ENCODE measurements at places on chromosomes 12 and 14.

DNA sequence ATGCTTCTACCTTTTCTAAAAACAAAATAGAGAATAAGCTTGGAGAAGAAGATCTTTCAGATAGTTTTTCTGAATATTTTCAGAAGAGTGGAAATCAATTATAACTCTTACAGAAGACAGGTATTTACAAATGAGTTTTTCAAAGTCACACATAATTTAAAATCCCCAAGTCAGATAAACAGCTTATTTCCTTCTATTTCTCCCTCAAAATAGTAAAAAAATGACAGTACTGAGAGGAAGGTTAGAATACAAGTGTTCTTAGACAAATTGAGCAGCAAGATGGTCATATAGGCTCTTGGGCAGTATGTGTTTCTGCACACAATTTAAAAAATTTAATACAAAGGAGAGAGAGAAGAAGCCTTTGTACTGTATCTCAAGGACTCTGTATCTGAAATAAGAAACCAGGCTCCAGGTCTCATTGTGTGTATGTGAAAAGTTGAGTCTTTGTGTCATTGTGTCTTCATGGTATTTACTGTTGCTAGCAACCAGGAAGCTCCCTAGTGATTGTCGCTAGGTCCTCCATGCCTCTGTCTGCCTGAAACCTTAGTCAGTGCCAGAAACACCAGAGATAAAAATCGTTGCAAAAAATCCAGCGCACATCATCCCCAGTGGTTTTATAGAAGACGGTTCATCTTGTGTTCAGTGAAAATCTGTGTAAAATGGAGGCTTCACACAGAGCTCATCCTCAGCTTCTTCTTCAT, 12.9 kb upstream of the TUBA1A start:
- peak overlapping the region; percentile 55 for H3K4me3 ChIP-seq
- peak overlapping the region; percentile 86 for H3K27ac ChIP-seq
- no peaks in the 10 kb centered on the region for H3K36me3 ChIP-seq
- H3K27me3 ChIP-seq = no peaks in the 10 kb centered on the region
- H3K4me1 ChIP-seq = peaks cover 19% of the 10 kb centered on the region

DNA sequence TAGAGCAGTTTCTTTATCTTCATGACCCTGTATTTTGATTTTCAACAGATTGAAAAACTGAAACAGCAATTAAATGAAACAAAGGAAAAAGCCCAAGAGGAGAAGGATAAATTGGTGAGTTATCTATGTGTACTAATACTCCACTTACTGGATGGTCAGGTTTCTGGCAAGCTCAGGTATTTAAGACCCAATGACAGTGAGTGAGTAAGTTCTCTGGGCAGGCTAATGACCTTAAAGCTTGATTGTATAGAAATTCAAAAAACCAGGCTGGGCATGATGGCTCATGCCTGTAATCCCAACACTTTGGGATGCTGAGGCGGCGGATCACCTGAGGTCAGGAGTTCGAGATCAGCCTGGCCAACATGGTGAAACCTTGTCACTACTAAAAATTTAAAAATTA, 10.0 kb downstream of the BBOF1 start:
- no peak overlapping the region for H3K4me3 ChIP-seq
- H3K36me3 ChIP-seq = no peaks in the 10 kb centered on the region
- H3K4me1 ChIP-seq = no peaks in the 10 kb centered on the region
- no peak for DNase-seq
- H3K27ac ChIP-seq = no peak overlapping the region

- no peak overlapping the region for H3K4me3 ChIP-seq
- no peaks in the 10 kb centered on the region for H3K36me3 ChIP-seq
- H3K27ac ChIP-seq = no peak overlapping the region
Observed at GRCh38 chr14:99875836-99876235, 82.6 kb downstream of the EML1 start.

DNA sequence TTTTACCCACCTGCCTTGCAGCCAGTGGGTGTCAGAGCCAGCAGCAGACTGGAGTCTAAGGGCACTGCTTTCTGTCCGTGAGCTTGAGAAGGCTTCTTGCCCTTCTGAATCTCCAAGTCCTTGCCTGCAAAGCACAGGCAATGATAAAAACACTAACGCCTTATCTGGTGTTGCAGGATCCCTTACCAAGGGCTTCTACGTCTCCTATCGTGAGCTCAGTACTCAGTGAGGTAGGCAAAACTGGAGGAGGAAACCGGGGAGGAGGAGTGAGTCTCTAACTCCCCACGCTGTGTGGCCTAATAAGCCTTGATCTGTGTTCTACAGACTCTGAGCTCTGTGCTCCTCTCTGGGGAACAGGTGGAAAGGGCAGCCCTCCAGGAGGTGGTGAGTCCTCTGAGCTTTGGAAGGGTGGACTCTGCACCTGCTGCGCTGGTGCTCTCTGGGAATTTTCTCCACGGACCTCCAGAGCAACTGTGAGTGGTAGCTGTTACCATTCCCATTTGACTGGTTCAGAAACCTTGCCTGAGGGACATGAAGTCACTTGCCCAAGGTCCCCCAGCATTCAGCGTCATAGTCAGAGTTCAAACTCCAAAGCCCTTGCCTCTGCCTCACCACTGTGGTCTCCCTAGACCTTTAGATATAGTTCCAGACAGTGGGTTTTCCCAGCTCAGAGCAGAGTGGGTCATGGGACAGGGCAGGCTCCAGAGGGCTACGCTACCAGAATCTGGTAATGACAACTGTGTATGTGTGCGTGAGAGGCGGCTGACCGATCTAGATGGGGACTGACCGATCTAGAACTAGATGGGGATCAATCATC, 7.0 kb upstream of the MARK3 start:
- DNase-seq = no peak
- H3K4me3 ChIP-seq = no peak overlapping the region
- no peaks in the 10 kb centered on the region for H3K36me3 ChIP-seq

- no peak overlapping the region for H3K27ac ChIP-seq
- DNase-seq = no peak
- H3K4me1 ChIP-seq = peaks cover 8% of the 10 kb centered on the region
- H3K4me3 ChIP-seq = no peak overlapping the region
- H3K36me3 ChIP-seq = no peaks in the 10 kb centered on the region
Observed at GRCh38 chr12:121061831-121062230, 22.8 kb upstream of the OASL start.

DNA sequence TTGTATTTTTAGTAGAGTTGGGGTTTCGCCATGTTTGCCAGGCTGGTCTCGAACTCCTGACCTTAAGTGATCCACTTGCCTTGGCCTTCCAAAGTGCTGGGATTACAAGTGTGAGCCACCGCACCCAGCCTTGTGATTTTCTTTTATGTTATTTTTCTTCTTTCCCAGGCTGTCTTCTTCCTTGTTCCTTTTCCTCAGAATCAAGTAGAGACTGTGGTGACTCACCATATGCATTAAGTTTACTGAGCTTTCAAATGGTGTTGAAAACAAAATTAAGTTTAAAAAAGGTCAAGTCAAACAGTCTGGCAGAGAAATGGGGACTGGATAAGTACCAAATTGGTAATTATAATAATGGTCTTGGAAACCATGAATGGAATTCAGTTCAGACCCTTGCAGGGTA, 5.7 kb downstream of the ARPC3 start:
- H3K4me1 ChIP-seq = peaks cover 21% of the 10 kb centered on the region
- no peak overlapping the region for H3K27ac ChIP-seq
- DNase-seq = no peak
- no peaks in the 10 kb centered on the region for H3K27me3 ChIP-seq
- H3K36me3 ChIP-seq = peaks cover 30% of the 10 kb centered on the region

GRCh38 chr12:9132008-9132535, 16.4 kb upstream of the A2M start:
- H3K27me3 ChIP-seq = no peaks in the 10 kb centered on the region
- DNase-seq = no peak
- H3K36me3 ChIP-seq = no peaks in the 10 kb centered on the region
- H3K4me1 ChIP-seq = no peaks in the 10 kb centered on the region

GRCh38 chr14:103867020-103867419, 19.6 kb upstream of the PPP1R13B start:
- H3K4me3 ChIP-seq = no peak overlapping the region
- no peaks in the 10 kb centered on the region for H3K27me3 ChIP-seq
- DNase-seq = no peak
- peaks cover 16% of the 10 kb centered on the region for H3K4me1 ChIP-seq

DNA sequence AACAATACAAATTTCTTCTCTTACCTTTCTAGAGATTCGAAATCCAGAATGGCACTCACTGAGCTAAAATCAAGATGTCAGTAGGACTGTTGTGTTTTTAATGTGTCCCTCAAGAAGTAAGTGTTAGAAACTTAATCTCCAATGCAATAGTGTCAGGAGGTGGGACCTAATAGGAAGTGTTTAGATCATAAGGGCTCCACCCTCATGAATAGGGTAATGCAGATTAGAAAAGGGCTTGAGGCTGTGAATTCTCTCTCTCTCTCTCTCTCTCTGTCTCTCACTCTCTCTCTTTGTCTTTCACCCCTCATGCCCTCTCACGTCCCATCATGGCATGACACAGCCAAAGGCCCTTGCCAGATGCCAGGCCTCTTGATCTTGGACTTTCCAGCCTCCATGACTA, 15.6 kb upstream of the SRGAP1 start:
- no peak overlapping the region for H3K27ac ChIP-seq
- H3K4me1 ChIP-seq = no peaks in the 10 kb centered on the region
- no peaks in the 10 kb centered on the region for H3K36me3 ChIP-seq
- H3K4me3 ChIP-seq = no peak overlapping the region
- no peak for DNase-seq

GRCh38 chr12:41188058-41188840, at the start of gene PDZRN4:
PDZRN4 (plus strand) TSS chr12:41188320.
- no peak for DNase-seq
- peak within 1 kb of the TSS; percentile 82 for H3K4me3 ChIP-seq
- peak within 1 kb of the TSS; percentile 91 for H3K27ac ChIP-seq
- no peaks in the 10 kb centered on the region for H3K27me3 ChIP-seq
- no peaks in the 10 kb centered on the region for H3K36me3 ChIP-seq

- H3K4me3 ChIP-seq = no peak overlapping the region
- H3K27me3 ChIP-seq = no peaks in the 10 kb centered on the region
- H3K4me1 ChIP-seq = no peaks in the 10 kb centered on the region
- H3K27ac ChIP-seq = no peak overlapping the region
Observed at GRCh38 chr12:94535510-94535921, 75.8 kb upstream of the CEP83 start.

DNA sequence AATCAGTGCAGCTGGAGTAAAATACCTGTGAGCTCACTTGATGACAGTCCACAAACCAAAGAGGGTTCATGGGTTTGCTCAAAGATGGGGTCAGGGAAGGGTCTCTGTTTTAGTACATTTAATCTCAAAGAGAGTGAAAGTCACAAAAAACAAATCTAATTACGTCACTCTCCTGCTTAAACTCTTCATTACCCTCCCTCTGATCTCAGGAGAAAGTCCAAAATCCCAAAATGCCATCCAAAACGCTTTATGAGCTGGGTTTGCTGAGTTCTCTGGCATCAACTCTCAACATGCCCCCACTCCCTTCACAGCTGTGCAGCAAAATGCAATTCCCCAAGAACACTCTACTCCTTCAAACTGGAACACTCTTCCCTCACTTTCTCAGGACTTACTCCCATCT, 40.4 kb upstream of the LGR5 start:
- H3K27me3 ChIP-seq = no peaks in the 10 kb centered on the region
- no peaks in the 10 kb centered on the region for H3K4me1 ChIP-seq
- no peak overlapping the region for H3K4me3 ChIP-seq

DNA sequence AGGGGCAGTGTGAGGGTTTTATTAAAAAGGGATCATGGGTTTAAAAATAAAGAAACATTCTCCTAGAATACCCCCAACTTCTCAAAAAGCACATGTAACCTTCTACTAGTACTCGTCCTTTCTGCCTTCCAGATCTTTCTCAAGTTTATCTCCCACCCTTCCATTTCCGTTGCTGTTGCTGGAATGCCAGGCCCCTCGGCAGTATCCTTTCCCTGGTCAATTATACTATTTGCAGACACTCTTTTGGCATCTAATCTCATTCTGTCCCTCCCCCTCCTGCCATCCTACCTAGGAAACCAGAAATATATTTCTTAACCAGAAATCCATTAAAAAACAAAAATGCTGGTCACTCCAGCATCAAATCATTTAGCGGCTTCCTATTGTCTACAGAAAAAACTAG, 198.2 kb upstream of the ATP2B1 start:
- H3K4me1 ChIP-seq = no peaks in the 10 kb centered on the region
- no peak overlapping the region for H3K4me3 ChIP-seq
- no peaks in the 10 kb centered on the region for H3K27me3 ChIP-seq
- no peak overlapping the region for H3K27ac ChIP-seq
- DNase-seq = no peak
- H3K36me3 ChIP-seq = no peaks in the 10 kb centered on the region

- no peak overlapping the region for H3K4me3 ChIP-seq
- no peak overlapping the region for H3K27ac ChIP-seq
- H3K27me3 ChIP-seq = no peaks in the 10 kb centered on the region
- H3K36me3 ChIP-seq = no peaks in the 10 kb centered on the region
Observed at GRCh38 chr14:65356327-65356836, 56.1 kb upstream of the FUT8 start.

DNA sequence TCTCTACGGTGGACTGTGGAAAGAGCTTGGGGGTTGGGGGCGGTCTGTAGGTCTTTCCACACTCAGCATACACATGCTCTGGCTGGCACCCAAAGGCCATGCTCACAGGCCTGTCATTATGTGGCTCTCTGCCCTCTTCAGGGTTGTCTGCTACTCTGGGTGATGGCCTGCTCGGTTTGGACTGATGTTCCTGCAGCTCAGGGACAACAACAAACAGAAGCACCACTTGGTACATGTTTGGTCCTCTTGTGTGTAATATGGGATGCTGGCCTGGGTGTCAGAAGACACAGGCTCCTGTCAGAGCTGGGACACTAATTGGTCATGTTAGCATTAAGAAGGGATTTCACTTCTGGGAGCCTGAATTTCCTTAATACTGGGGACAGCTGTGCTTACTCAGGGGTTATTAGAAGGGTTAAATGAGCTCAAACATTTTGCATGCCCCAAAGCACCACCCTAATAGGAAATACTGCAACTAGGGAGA, 32.7 kb upstream of the SELPLG start:
- no peaks in the 10 kb centered on the region for H3K27me3 ChIP-seq
- no peak for DNase-seq
- H3K36me3 ChIP-seq = no peaks in the 10 kb centered on the region
- no peak overlapping the region for H3K4me3 ChIP-seq
- H3K4me1 ChIP-seq = peaks cover 75% of the 10 kb centered on the region

GRCh38 chr12:13377698-13378097, 181.2 kb downstream of the EMP1 start:
- H3K4me1 ChIP-seq = no peaks in the 10 kb centered on the region
- no peaks in the 10 kb centered on the region for H3K36me3 ChIP-seq
- H3K27ac ChIP-seq = no peak overlapping the region
- no peak overlapping the region for H3K4me3 ChIP-seq
- DNase-seq = no peak
- no peaks in the 10 kb centered on the region for H3K27me3 ChIP-seq

- H3K4me1 ChIP-seq = no peaks in the 10 kb centered on the region
- no peaks in the 10 kb centered on the region for H3K27me3 ChIP-seq
- no peak overlapping the region for H3K27ac ChIP-seq
- DNase-seq = no peak
- no peak overlapping the region for H3K4me3 ChIP-seq
Observed at GRCh38 chr12:119615518-119616475, 22.2 kb downstream of the TMEM233 start.

Measured in thoracic aorta (tissue), 2 donors.